ENCODE measurements at places on chromosomes 3 and 15. TPM values are rescaled to one million over a fixed set of nuclear protein-coding genes. Genes with fewer than 3 reads are reported as not detected.

GRCh38 chr3:39021029-39021428 lies 30.7 kb downstream of the SCN11A start:
- no peak overlapping the region for H3K4me3 ChIP-seq
- H3K36me3 ChIP-seq = no peaks in the 10 kb centered on the region
- peaks cover 9% of the 10 kb centered on the region for H3K27me3 ChIP-seq
- no peak overlapping the region for H3K27ac ChIP-seq
- peak; percentile 4 for DNase-seq

- DNase-seq = no peak
- H3K27me3 ChIP-seq = no peaks in the 10 kb centered on the region
- no peaks in the 10 kb centered on the region for H3K36me3 ChIP-seq
Observed at GRCh38 chr3:46668591-46668990, 24.9 kb downstream of the ALS2CL start.

- no peaks in the 10 kb centered on the region for H3K27me3 ChIP-seq
- H3K4me1 ChIP-seq = peaks cover 6% of the 10 kb centered on the region
- no peaks in the 10 kb centered on the region for H3K36me3 ChIP-seq
Observed at GRCh38 chr3:52061121-52061910, 4.9 kb upstream of the DUSP7 start.

DNA sequence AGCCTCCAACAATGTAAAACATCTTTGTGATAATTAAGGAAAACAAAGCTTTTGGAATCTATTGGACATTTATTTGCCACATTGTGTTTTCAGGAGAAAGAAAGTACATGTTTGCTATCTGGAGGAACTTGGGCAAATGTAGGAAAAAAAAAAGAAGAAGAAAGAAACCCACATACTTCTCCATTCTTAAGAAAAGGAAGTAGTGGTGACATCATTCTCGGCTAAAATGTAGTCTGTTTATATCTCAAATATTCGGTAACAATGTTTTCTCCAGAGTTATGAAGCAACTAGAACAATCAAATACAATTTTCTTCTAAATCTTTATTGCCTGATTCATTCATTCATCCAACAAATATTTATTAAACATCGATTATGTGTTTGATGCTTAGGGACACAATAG lies 2.3 kb upstream of the TGFBR2 start:
- peak overlapping the region; percentile 92 for H3K27ac ChIP-seq
- H3K4me3 ChIP-seq = peak overlapping the region; percentile 88
- no peak for DNase-seq
- peaks cover 21% of the 10 kb centered on the region for H3K36me3 ChIP-seq
- peaks cover 53% of the 10 kb centered on the region for H3K4me1 ChIP-seq
- no peaks in the 10 kb centered on the region for H3K27me3 ChIP-seq

GRCh38 chr3:20930034-20930433 lies 744.0 kb upstream of the SGO1 start:
- H3K4me3 ChIP-seq = no peak overlapping the region
- no peaks in the 10 kb centered on the region for H3K4me1 ChIP-seq
- H3K36me3 ChIP-seq = no peaks in the 10 kb centered on the region
- DNase-seq = peak; percentile 1

PAK6 gene
- 0.83 TPM for total RNA-seq

C3orf20 gene
- total RNA-seq = 0.20 TPM

DNA sequence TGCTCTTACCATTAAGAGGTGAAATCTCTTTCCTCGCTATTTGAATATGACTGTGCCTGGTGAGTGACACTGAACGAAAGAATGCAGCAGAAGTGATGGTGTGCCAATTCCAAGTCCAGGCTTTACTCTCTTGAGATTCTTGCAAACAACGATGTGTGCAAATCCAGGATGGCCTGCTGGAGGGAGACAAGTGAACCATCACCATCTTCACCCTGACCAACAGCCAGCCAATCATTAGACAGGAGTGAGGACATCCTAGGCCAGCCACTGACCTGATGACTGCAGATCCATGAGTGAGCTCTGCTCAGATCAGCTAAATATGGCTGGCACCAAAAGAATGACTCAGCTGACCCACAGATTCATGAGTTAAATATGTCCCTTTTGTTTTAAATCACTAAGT lies 878.0 kb downstream of the PDCD6IP start:
- H3K4me1 ChIP-seq = no peaks in the 10 kb centered on the region
- DNase-seq = no peak
- no peaks in the 10 kb centered on the region for H3K36me3 ChIP-seq
- no peak overlapping the region for H3K27ac ChIP-seq

- H3K27ac ChIP-seq = peak overlapping the region; percentile 66
- H3K27me3 ChIP-seq = no peaks in the 10 kb centered on the region
- H3K4me3 ChIP-seq = no peak overlapping the region
- H3K36me3 ChIP-seq = peaks cover 14% of the 10 kb centered on the region
Observed at GRCh38 chr3:31472479-31473390, 60.0 kb upstream of the STT3B start.

- no peaks in the 10 kb centered on the region for H3K4me1 ChIP-seq
- H3K36me3 ChIP-seq = no peaks in the 10 kb centered on the region
- no peak for DNase-seq
- no peak overlapping the region for H3K27ac ChIP-seq
- no peak overlapping the region for H3K4me3 ChIP-seq
Observed at GRCh38 chr3:76841747-76842146, 198.2 kb upstream of the ROBO2 start.

- H3K27me3 ChIP-seq = peaks cover 18% of the 10 kb centered on the region
- peaks cover 22% of the 10 kb centered on the region for H3K4me1 ChIP-seq
- peaks cover 2% of the 10 kb centered on the region for H3K36me3 ChIP-seq
- H3K4me3 ChIP-seq = peak overlapping the region; percentile 79
- no peak overlapping the region for H3K27ac ChIP-seq
- peak; percentile 55 for DNase-seq
Observed at GRCh38 chr3:32240159-32240545, 1.7 kb downstream of the CMTM8 start.

DNA sequence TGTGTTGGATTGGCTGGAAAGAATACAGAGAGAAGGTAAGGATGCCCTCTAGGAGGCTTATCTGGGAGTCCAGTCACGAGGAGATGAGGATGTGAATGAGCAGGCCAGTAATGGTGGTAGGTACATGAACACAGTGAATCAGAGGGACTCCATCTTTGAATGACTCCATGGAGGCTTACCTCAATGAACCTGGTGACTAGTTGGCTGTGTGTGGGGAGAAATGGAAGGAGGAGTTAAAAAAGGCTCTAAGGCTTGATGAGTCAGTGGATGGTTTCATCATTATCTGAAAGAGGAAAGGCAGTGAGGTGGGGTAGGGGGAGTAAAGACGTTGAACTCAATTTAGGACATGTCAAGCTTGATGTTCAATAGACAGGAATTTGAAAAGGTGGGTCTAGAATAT lies 61.1 kb downstream of the KCNAB1 start:
- no peak overlapping the region for H3K4me3 ChIP-seq

- DNase-seq = no peak
- H3K4me1 ChIP-seq = no peaks in the 10 kb centered on the region
- H3K27me3 ChIP-seq = no peaks in the 10 kb centered on the region
- H3K4me3 ChIP-seq = no peak overlapping the region
- no peaks in the 10 kb centered on the region for H3K36me3 ChIP-seq
- H3K27ac ChIP-seq = no peak overlapping the region
Observed at GRCh38 chr3:169218314-169218983, 445.1 kb downstream of the MECOM start.

DNA sequence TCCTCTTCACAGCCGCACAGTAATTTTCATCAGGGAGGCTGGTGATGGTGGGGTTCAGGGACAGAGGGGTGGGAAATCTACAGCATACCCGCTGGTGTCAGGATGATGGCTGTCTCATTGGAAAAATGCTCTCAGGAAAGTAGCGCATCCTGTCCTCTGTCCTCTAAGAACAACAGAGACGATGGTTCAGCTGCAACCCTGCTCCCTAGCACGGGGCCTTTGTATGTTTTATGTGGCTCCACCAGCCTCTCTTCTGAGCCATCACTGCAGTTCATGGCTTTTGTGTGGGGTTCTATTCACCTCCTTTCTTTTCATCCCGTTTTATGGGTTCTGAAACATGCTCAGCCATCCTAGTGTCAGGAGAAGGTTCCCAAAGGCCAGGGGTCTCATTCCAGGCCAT lies 68.9 kb downstream of the EPHB1 start:
- H3K36me3 ChIP-seq = no peaks in the 10 kb centered on the region
- no peak for DNase-seq
- H3K27me3 ChIP-seq = no peaks in the 10 kb centered on the region
- H3K4me3 ChIP-seq = no peak overlapping the region
- no peaks in the 10 kb centered on the region for H3K4me1 ChIP-seq

GPR171 gene
- total RNA-seq = 91.8 TPM

PIERCE2 gene
- not detected for total RNA-seq

DNA sequence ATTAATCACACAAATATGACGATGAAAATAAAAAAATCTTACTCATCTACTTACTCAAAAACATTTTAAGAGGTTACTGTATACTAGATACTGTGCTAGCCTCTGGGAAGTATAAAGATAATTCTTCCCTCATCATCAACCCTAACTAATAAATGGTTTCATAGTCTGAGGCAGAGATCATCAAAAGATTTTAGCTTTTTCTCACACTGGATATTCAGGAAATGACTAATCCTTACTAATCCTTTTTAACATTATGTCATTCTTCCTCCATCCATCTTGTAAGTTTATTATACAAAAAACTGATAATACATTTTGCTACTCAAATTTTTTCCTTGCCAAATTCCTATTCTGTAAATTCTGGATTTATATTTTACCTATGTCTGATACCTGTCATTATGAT lies 29.7 kb downstream of the ACAD11 start:
- H3K4me3 ChIP-seq = no peak overlapping the region
- H3K27me3 ChIP-seq = no peaks in the 10 kb centered on the region
- peaks cover 9% of the 10 kb centered on the region for H3K4me1 ChIP-seq
- H3K36me3 ChIP-seq = peaks cover 24% of the 10 kb centered on the region
- no peak overlapping the region for H3K27ac ChIP-seq

GRCh38 chr15:73344056-73344455 lies 24.7 kb downstream of the HCN4 start:
- no peaks in the 10 kb centered on the region for H3K4me1 ChIP-seq
- no peak for DNase-seq
- no peak overlapping the region for H3K27ac ChIP-seq
- H3K4me3 ChIP-seq = no peak overlapping the region
- no peaks in the 10 kb centered on the region for H3K36me3 ChIP-seq

- peak; percentile 81 for DNase-seq
- H3K27ac ChIP-seq = peak overlapping the region; percentile 86
- peaks cover 43% of the 10 kb centered on the region for H3K4me1 ChIP-seq
- H3K36me3 ChIP-seq = no peaks in the 10 kb centered on the region
Observed at GRCh38 chr3:15535732-15536131, 14.2 kb upstream of the COLQ start.

POTEB3 gene
- not detected for total RNA-seq

DUOXA2 gene
- not detected for total RNA-seq

ADAM10 gene
- total RNA-seq = 79.4 TPM

PRC1 gene
- total RNA-seq = 83.1 TPM

QARS1 gene
- 282 TPM for total RNA-seq

Data from activated CD8-positive, alpha-beta T cell treated with anti-CD3 and anti-CD28 coated beads for 36 hours (primary cell).